AG10803 (cell line): ENCODE measurements at places on chromosomes 3 and 15.
A peak's percentile ranks its signal among the peaks of the same experiment; 100 is the strongest.

DNA sequence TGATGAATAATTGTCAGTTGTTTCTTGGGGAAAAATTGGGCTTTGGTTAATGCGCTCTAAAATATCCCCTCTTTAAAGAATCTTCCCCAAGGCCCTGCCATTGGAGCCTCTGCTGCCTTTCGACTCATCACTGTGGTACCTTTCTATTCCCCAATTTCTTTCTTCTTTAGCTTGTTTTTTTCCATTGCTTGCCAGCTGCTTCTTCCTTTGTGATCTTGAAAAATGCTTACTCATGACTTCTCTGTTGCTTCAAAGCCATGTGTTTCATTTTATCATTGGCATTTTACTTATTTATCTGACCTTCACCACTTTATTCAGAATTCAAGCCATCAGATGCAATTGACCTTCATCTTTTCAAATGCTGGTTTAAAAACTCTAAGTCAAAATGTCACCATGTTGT, 84.4 kb downstream of the SV2B start:
- DNase-seq = no peak

DNA sequence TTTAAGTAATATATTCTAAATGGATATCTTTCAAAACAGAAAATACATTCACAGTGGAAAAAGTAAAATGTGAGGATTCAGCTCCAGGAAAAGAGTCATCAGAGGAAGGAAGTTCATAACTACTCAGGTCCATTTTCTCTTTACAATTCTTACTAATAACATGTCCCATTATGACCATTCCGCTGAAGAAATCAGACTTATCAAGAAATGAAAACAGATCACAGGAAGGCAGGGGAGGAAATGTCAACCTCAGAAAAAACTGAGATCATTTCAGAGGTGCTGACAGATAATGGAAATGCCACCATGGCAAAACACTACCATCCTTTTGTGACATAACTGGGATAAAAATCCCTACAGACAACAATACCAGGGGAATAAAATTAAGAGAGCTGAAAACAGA, 139.5 kb downstream of the MAGI1 start:
- no peak for DNase-seq

DNA sequence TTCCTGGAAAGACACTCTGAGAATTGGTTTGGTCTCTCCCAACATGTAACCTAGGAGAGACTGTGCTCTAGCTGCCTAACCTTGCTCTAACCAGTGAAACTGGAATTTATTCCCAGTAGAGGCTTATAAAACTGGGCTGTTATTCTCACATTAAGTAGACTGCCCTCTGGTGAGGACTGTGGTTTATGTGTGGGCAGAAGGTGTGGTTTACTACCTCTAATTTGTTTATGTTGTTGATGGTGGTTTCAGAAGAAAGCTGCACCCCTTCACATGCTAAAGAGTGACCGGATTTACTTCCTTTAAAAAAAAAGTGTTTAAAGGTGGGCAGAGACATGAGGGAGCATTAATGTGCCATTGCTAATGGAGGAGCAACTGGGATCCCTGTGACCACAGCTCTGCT, 273.2 kb downstream of the MECOM start:
- DNase-seq = peak; percentile 4

GRCh38 chr3:31754575-31755278, 222.0 kb downstream of the STT3B start:
- no peak for DNase-seq

GRCh38 chr3:106206613-106207012, 337.8 kb upstream of the CBLB start:
- DNase-seq = no peak

- no peak for DNase-seq
These were observed 8.8 kb downstream of the CACNA2D3 start for GRCh38 chr3:54131026-54131605.
